Suppressor macrophage treated with lipopolysaccharide for 4 hours (primary cell): ENCODE measurements at places on chromosomes 1 and 21.

DNA sequence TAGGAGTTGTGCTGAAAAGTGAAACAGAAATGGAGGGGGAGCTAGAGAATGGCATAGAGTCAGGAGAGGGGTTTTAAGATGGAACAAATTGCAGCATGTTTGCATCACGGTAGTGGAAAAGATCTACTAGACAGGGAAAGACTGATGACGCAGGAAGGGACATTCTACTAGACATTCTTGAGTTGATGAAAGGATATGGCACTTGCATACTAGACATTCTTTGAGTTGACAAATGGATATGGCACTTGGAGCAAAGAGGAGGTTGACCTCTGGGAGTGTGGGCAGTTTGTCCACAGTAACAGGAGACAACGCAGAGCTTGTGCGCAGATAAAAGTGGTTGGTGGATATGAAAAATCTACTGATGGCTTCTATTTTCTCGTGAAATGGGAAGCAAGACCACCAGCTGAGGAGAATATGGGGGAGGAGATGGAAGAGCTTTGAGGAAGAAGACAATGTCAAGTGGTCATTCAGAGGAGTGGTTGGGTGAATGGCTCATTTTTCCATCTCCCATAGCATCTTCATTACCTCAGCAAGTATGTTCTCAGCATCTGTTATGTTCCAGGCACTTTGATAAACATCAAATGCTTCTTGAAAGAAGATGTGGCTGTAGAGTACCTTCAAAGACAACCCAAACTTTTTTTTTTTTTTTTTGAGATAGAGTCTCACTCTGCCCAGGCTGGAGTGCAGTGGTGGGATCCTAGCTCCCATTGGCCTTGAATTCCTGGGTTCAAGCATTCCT is 2.4 kb upstream of the CTPS1 start:
- no peak for DNase-seq

DNA sequence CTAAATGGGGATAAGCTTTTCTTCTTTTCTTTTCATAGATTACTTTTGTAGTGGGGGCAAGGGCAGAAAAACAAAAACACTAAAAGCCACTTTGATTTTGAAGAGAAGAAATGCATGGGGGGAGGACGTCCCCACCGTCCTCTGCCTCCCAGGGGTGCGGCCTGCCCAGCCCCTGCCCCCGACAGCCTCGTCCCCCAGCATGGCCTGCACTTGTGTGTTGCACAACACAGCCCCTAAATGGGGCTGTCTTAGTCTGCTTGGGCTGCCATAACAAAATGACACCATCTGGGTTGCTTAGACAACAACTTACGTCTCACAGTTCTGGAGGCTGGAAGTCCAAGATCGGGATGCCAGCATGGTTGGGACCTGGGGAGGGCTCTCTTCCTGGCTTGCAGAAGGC is 57.3 kb upstream of the TMEM51 start:
- DNase-seq: no peak

DNA sequence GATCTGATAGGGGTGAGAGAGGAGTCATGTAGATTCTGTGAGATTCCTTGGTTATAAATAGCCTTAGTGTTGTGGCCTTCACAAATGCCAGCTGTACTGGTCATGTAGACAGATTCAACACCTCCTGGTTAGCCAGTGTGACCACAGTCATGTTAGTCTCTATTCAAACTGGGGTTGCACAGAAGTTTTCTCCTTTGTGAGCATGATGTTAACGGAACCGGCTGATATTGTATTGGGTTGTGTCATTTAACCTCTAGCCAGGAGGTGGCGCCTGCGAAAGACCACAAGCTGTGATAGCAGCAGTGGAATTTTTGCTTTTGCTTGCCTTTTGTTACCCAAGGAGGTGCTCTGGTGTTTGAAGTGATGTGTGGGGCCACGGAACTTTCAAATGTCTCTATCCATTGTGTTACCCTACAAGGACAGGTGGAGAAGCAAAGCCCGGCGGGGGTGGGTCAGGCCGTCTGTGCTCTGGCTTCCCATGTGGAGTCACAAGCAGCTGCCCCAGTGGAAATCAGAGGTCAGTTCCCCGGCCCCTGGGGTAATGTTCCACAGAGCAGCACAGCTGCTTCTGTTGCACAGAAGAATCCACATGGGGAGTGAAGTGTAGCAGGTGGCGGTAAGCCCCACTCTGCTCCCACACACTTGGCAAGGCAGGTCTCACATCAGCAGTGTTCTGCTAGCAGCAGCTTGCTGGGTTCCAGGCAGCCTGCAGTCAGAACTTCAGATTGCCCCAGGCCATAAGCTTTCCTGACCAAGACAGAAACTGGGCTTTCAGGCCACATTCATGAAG is 112.6 kb downstream of the ADAMTS1 start:
- DNase-seq: peak; percentile 11

- no peak for DNase-seq
Measured at GRCh38 chr1:115230281-115230680, 107.8 kb downstream of the NGF start.

- no peak for DNase-seq
Measured at GRCh38 chr1:11013160-11013531, 692 bp downstream of the TARDBP start.

- no peak for DNase-seq
Measured at GRCh38 chr1:204263254-204263910, 49.6 kb upstream of the GOLT1A start.

GRCh38 chr1:39643705-39644104 is 4.3 kb upstream of the HEYL start:
- DNase-seq: no peak

DNA sequence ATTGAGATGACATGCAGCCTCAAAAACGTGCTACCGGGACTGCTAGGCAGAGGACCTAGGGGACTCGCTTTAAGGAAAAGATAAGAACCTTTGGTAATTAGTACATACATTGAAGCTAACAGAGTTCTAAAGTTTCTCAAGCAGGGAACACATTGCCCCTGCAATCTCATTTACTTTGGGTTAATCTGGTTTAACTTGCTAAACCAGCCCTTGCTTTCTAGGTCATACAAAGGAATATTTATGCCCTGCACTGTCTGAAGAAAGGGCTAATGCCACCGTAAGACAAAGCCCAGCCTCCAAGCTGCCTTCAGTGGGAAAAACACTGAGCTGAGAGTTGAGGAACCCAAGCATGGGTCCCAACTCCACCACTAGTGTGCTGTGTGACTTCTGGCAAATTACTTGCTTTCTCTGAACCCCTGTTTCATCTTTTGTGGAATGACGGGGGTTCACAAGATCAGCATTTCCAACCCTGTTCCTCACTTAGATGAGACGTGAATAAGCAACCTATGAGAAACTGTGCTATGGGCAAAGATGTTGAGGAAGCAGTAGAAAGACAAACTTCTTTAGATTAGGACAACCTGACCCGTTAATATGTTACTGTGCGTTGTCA is 66.3 kb downstream of the VWA5B1 start:
- DNase-seq: no peak

GRCh38 chr1:185491604-185492003 is 174.6 kb upstream of the IVNS1ABP start:
- DNase-seq: no peak

GRCh38 chr1:235556807-235557206 is 52.6 kb upstream of the B3GALNT2 start:
- no peak for DNase-seq

DNA sequence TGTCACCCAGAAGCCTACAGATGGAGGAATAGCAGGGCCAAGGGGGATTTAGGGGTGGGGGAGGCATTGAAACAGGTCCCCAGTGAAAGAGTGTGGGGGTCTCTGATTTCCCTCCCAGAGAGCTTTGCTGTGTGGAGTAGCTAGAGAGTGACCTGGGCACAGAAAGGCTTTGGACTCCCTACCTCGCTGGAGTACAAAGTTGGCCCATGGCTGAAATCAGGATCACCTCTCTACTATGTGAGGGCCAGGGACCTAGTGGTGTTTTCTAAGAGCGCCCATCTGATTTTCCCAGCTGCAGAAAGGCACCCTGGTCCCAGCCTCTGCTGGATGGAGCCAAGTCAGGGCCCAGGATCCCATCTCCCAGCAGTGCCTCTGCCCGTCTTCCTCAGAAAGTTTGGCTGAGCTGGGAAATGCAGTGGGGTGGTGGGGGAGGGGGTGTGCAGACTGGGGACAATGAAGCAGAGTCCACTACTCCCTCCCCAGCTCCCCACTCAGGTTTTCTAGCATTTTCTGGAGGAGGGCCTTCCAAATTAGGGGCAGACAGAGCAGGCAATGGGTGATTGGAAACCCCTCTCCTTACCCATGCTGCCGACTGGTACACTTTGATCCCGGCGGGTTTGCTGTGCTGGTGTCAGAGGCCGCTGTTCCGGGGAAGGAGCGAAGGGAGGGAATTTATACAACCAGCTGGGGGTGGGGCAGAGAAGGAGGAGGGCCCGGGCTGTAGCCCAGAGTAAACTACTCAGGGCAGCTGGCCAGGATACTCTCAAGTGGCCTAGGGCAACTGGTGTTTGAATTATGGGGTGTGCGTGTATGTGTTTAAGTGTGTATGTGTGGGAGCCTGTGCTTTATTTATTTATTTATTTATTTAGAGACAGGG is at the start of gene SELENBP1:
Gene SELENBP1, minus strand, starts transcription at position 648 of the 877 bp plus-strand sequence. Its CDS starts 64 bp downstream, at position 584.
- no peak for DNase-seq

DNA sequence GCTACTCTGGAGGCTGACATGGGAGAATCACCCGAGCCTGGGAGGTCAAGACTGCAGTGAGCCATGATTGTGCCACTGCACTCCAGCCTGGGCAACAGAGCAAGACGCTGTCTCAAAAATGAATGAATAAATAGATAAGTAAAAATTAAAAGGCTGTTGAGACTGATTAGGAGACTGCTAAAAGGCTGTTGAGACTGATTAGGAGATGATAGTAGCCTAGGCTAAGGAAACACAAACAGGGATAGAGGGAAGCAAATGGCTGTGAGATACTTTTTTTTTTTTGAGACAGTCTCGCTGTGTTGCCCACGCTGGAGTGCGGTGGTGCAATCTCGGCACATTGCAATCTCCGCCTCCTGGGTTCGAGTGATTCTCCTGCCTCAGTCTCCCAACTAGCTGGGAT is 28.4 kb downstream of the PRPF38A start:
- no peak for DNase-seq

DNA sequence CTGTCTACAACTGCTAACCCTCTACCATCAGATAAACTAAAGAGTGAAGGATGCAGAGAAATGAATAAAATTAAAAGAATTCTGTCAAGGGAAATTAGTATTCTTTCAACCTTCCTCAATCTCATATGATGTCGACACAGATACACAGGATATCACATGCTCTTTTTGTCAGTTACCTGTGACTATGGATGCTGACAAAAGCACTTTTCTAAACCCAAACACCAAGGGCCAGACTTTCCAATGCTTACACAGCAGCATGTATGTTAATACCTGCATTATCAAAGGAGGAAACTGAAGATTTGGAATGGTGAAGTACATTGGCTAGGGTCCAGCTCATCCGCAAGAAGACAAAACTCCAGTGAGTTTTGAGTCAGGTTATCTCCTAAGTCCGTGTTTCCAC is 294.0 kb downstream of the SMYD3 start:
- DNase-seq: no peak

GRCh38 chr1:106980121-106980520 is 76.4 kb upstream of the PRMT6 start:
- DNase-seq: no peak

DNA sequence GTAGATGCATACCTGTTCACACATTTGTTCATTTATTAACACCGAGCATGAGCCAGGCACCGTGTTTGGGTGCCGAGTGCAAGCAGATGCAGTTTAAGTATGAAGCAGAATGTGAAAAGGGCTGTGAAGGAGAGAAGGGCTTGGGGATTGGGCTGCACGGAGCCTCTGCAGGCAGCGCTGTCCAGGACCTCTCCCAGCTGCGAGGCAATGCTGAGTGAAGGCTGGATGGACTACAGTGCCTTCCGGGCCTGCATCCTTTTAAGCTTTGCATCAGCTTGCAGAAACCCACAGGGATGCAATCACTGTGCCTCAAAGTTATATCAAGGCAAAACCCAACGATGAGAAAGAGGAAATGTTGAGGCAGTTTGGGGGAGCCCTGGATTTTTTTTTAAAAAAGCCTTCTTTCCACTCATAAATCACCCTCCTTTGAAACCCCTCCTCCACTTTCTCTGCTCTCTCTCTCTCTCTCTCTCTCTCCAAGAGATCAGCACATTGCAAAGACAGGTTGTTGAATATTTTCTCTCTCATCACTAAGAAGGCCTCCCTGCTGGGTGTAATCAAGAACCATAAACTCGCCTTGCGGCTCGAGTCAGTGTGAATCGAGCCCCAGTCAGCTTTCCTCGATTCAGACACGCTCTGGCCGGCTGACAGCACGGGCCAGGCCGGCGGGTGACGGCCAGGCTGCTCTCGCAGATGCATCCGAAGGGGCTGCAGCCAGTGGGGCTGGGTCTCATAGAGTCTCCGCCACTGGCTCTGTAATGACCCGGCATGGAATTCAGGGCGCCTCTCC is 89.2 kb upstream of the POU3F1 start:
- no peak for DNase-seq

- DNase-seq: no peak
Measured at GRCh38 chr1:184461321-184461720, 74.5 kb downstream of the C1orf21 start.

GRCh38 chr1:57270927-57271698 is 152.7 kb downstream of the DAB1 start:
- no peak for DNase-seq

DNA sequence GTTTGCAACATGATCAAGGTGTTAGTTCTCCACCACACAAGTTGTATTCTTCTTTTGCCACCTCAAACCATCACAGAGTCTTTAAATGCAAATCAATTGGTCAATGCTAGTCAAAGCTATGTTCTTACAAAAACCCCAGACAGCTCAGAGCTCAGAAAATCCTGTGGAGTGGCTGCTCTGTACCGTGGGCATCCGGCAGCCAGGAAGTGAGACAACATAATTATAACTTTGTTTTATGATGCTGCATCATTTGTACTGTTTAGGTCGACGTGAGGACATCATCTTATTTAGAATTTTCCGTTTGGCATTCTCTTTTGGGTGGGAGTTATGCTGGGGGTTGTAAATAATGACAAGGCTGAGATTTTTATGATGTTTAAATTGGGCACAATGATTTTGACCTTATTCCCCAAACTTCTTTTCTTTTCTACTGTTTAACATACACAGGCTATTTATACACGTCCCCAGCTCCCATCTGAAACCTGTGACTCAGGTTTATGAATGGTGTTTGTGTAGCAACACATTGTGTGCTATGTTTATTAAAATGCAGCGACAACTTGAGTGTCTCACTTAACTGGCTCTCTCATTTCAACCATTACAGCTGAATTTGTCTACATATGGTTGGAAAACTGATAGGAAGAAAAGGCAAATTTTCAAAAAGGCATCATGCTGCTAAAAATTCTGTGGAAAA is 124.0 kb downstream of the CNIH3 start:
- DNase-seq: no peak

DNA sequence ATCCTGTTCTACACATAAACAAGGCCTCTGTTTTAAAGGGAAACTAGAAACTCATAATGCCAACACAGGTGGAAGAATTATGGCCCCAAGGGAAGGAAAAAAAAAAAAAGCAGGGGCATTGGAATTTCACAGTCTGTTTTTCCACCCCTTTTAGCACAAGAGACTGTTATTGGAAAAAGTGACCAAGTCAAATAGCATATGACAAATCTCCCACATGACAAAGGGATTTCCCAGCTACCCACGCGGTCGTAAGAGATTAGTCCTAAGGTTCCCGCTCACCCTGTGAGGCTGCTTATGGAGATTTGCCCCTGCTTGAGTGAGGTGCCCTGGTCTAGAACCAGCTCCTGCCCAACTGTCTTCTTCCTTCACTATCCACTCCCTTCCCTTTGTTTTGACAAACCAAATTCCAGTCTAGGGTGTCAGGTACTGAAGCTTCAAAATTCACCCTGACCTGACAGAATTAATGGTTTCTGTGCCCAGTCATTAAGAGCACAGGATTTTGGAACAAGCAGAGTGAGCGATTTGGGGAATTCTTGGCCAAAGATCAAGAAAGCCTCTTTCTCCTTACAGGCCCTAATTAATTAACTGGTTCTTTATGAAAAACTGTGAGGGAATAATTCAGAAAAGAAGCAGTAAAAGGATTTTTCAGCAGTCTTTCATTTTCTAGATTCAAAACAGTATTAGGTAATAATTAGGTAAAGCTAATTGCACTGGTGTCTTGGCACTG is 107.3 kb downstream of the NMNAT2 start:
- DNase-seq: peak; percentile 75
